Stimulated activated CD4-positive, alpha-beta T cell treated with anti-CD3 and anti-CD28 coated beads, Interleukin-1b, Interleukin-23, amount 100 ng/mL, for 1 hour (primary cell): ENCODE measurements at places on chromosomes 5 and 9.

DNA sequence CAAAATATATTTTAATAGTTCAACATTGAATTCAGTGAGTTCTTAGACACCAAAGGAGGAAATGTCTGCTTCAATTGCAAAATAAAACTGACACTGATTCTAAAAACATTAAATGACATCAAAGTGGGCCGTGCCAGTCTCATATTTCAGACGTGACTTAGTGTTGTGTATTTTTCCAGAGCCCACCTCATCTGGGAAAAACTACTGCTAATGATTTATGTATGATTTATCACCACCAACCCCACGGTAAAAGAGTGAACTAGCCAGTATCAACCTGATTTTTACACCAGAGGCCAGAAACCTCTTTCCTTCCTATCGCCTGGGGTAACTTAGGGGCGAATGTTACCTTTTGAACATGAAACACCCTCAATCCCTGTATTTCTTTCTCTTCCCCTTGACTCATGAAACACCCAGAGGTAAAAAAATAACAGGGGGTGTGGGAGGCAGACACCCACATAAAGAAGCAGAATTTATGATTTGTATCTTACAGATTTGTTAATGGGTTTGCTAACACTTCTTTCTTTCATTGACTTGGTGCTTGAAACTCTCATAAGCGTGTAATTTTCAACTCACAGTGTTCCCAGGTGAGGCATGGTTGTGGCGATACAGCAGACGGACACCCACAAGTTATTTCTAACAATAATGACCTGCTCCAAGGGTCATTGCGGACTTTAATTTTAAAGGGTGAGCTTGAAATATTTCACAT, 56.4 kb upstream of the FANCC start:
- DNase-seq, result no peak

DNA sequence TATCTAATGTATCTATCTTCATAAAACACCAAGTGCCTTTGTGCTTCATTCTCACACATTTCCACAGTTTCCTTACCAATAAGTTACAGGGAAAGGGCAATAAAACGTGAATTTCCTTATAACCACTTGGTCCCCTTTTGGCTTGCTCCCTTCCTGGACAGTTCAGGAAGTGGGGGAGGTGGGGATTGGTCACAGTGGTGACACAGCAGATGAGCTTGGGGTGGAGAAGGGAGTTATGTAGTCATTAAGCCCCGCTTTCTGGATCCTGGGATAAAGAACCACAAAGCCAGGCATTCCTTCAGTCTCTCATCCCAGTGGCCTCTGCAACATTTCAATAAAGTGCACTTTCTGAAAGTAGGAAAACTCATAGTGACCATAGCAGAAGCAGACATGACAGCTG, 47.1 kb upstream of the FYB1 start:
- no peak for DNase-seq

DNA sequence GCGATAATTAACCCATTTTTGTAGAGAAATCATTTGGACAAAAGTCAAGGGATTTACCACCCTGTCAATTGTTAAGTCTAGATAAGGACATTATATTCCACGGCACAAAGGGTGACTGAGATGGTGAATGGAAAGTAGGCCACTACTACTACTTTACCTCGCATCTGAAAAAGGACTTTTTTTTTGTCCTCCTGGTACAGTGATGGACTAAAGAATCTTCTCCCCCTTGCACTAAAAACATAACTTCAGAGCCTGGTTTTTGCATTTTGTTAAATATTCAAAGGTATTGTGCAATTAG, 147.5 kb downstream of the EBF1 start:
- no peak for DNase-seq

DNA sequence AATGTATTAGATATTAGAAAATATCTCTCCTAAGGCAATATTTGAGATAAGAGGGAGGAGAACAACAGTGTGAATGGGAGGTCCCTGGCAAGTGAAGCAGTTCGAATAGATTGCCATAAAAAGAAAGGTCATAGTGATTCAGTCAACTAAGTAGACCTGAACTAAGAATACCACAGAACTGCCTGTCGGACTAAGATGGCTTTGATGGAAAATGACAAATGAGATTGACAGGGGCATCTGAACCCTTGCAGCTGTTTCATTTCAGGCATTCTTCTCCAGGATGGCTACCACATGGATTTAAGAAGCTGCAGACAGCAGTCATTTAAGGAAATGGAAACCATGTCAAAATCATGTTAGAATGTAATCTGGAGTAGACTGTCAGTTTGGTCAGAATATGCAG, 308.4 kb upstream of the MEF2C start:
- no peak for DNase-seq

GRCh38 chr9:26221290-26221689, 543.0 kb upstream of the TUSC1 start:
- no peak for DNase-seq

DNA sequence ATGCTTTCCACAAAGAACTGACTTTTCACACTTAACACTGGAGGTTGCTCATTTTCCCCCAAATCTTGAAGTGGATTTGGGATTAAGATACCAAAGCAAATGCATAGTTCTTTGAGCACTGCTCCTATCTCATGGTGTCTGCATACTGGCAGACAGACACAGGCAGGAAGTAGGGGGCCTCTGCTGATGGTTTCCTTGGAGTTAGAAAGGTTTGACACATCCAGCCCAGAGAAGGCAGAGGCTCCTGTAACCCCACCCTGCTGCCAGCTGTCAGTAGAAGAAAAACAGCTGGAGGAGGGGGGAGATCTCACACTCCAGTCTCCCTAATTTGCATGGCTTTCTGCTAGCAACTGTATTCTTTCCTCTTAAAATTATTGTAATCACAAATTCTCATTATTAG, 44.1 kb downstream of the APTX start:
- no peak for DNase-seq

- DNase-seq, result peak; percentile 23
These were observed 996 bp upstream of the GAS1 start for GRCh38 chr9:86948074-86948929.

DNA sequence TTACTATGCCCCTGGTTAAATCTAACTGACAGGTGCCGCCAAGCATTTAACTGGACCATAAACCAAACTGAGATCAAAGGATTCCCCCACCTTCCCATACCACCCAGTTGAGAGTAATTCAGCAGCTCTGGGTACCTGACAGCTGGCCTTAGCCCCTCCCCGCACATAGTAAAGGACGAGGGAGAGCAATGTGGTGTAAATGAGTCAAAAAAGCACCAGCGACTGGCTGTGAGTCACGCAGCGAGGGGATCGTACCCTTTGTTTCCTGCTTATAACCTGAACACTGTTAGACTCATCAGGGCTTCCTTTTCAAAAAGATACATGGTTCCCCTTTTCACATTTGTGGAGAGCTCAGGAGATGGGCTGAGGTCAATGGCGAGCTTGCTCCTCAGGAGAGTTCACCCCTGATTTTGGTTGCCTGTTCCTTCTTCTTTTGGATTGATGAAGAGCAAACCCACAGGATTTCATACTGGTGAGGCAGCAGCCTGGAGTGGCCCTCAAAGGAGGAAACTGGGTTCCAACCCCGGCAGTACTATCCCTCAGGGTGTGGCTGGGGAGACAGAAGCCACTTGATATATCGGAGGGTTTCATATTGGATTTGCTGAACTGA, 71.5 kb downstream of the ANKRD33B start:
- peak; percentile 35 for DNase-seq

DNA sequence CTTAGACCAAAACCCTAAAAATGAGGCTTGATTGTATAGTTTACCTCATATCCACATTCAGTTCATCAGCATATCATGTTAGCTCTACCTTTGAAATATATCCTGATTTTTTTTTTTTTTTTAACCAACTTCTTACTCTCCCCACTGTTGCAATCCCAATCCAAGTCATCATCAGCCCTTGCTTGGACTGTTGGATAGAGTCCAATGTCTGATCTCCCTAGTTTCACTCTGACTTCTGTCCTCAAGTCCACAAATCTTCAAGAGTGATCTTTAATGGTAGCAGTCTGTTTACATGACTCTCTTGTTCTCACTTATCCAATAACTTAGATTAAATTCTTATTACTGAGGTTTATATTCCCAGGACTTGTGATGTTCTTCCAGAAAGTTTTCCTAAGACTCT, 30.8 kb downstream of the NAA35 start:
- no peak for DNase-seq

- DNase-seq, result no peak
These were observed 8.6 kb downstream of the SCGB3A2 start for GRCh38 chr5:147887026-147887627.

DNA sequence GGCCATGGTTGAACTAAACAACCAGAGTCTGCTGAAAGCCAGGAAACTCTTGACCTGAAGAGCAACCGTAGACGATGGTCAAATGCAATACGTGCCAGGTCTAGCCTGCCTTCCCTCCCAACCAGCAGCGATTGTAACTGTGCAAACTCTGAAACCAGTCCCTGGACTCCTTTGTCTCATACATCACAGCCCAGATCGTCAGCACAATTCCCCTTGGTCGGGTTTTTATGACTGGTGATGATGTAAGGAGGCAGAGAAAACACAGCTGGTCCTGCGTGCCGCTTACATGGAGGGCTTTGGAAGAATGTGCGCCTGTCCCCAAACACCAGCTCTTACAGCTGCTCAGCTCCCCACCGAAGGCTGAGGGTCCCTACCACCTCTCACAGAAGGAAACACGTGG, 24.6 kb downstream of the SMIM23 start:
- no peak for DNase-seq

DNA sequence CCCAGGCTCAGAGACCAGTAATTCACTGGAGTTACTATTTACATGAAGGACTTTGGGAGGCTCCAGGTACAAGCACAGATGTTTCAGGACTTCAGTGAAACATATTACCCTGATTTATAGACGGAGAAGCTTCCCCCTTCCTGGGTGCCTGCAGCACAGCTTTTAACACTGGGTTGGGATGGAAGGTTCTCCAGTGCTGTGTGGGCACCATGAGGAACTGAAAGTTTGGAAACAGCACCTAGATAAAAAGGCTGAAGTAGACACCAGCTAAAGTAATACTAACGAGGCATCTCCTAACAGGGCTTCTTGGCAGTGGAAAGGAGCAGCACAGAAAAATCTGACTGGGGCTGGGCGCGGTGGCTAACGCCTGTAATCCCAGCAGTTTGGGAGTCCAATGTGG, 70.7 kb downstream of the GCNT1 start:
- DNase-seq, result no peak

- DNase-seq, result no peak
These were observed 178.5 kb upstream of the EGFLAM start for GRCh38 chr5:38079620-38080402.

DNA sequence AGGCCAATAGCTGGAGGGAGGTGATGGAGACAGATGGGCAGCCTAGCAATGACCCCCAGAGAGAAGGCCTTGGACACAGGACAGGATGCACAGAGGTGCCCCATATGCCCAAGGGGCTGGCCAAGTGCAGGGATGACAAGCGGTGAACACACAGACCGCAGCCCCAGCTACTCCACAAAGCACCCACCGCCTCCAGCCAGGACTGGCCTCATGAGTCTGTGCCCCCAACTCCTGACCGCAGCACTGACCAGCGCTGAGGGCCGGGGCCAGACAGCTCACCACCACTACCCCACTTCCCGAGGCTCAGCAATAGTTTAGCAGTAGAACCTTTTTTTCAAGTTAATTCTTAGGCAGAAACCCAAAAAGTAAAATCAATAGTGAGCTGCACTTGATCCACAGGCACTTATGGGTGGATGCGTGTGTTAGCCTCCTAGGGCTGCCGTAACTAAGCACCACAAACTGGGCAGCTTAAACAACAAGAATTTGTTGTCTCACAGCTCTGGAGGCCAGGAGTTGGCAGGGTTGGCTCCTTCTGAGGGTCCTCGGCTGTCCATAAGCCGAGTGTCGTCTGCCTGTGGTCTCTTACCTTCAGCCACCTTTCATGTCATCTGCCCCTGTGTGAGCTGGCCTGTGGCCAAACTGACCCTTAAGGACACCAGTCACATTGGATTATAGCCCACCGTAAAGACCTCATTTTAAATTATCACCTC, 14.1 kb downstream of the ROR2 start:
- no peak for DNase-seq

GRCh38 chr5:128881502-128882018, 83.7 kb upstream of the SLC27A6 start:
- DNase-seq, result no peak

DNA sequence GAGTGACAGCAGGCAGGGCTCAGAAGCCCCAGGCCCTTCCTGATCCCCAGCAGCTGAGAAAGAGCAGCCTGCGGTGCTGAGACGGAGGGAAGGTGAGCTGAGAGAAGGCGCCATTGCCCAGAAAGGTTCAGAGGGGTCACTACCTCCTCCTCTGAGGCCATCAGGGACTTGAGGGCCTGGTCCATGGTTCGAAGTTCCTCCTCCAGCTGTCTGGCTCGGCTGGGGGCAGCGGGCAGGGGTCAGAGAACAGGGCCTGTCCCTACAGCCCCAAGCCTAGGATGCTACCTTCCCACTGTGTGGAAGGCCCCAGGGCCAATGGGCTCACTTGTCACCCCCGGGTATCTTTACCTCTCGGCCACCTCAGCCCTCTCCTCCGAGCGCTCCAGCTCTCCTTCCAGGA, 4.8 kb downstream of the TPM2 start:
- DNase-seq, result no peak

DNA sequence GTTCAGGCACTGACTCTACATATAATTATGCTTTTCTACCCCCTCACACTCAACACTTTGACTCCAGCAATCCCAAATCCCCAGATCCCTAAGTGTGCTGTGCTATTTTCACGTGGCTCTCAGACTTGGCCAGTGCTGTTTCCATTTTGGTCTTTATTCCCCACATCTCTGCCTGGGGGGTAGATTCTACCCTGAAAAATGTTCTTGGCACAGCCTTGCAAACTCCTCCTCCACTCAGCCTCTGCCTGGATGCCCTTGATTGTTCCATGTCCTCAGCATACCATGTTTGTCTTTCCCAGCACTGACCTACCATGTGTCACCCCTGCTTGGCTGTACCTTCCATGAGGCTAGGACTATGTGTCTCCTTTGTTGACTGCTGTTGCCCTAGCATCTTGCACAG, 43.0 kb downstream of the FXN start:
- no peak for DNase-seq

GRCh38 chr5:580436-580835, 31.7 kb upstream of the CEP72 start:
- no peak for DNase-seq

- DNase-seq, result no peak
These were observed 413.2 kb upstream of the ACTBL2 start for GRCh38 chr5:57895766-57896165.

- no peak for DNase-seq
These were observed 76.6 kb upstream of the TBCA start for GRCh38 chr5:77852514-77853352.
